ENCODE measurements at places on chromosomes 13 and 19.

DNA sequence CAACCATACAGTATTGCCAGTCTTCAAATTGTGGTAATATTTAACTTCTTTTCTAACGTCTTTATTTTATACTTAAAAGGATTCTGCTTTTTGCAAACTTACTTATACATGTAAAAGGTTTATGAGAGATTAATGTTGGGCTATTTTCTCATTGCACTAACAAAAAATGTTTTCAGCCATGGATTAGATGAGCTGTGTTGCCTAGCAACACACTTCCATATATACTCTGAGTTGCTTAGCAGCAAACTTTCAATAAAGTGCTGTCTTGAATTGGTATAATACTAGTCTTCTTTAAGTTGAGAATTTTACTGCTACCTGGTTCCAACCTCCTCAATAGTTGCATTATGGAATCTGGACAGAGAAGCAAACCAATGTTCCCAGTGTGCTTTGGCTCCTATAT, 777.4 kb upstream of the PCDH9 start:
- DNase-seq, result peak; percentile 37

- DNase-seq, result no peak
Measured at GRCh38 chr13:63161219-63161618, 1745.6 kb upstream of the PCDH20 start.

DNA sequence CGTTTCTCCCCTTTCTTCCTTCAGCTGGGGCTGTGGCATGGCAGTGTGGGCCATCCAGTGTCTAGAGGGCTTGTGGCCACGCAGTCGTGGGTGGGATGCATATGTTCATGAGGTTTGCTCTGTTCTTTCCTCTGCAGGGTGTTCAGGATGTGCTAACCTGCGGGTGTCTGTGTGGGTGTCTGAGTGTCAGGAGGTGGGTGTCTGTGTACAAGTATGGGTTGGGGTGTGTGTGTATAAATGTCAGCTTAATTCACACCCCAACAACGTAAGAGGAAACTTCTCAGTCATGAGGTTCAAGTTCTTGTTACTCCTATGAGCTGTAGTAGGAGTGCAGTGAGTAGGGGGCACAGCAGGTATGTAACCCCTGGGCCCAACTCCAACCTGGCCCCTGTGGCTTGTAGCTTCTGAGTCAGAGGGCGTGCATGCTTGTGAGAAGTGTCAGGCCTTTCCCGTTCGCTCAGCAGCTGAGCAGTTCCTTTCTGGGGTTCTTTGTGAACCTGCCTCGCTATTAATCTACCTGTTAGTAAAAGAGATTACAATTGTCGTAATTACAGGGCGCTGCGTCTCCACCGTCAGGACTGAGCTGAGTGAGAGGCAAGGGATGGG, 49.1 kb downstream of the NFIX start:
- DNase-seq, result no peak

- DNase-seq, result no peak
Measured at GRCh38 chr19:41802770-41803169, 6.4 kb downstream of the CEACAM3 start.

- DNase-seq, result no peak
Measured at GRCh38 chr13:43387880-43388279, 364.5 kb downstream of the DNAJC15 start.

DNA sequence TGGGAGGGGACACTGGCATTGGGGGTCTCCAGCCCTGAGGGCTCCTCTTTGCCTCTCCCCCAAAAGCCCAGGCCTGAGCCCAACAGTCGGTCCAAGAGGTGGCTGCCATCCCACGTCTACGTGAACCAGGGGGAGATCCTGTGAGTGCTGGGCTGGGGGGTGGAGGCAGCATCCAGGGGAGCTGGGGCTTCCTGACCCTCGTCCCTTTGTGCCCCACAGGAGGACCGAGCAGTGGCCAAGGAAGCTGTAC, 6.8 kb downstream of the PTOV1 start:
- DNase-seq, result no peak

- DNase-seq, result no peak
Measured at GRCh38 chr19:47729799-47730520, 15.4 kb upstream of the NOP53 start.

GRCh38 chr13:80134346-80134745, 206.6 kb downstream of the SPRY2 start:
- no peak for DNase-seq

- DNase-seq, result no peak
Measured at GRCh38 chr13:93926425-93926824, 553.1 kb downstream of the DCT start.

GRCh38 chr19:37698216-37698615, 21.3 kb downstream of the ZNF607 start:
- no peak for DNase-seq

- DNase-seq, result no peak
Measured at GRCh38 chr13:73829416-73829815, 304.8 kb downstream of the KLF12 start.

DNA sequence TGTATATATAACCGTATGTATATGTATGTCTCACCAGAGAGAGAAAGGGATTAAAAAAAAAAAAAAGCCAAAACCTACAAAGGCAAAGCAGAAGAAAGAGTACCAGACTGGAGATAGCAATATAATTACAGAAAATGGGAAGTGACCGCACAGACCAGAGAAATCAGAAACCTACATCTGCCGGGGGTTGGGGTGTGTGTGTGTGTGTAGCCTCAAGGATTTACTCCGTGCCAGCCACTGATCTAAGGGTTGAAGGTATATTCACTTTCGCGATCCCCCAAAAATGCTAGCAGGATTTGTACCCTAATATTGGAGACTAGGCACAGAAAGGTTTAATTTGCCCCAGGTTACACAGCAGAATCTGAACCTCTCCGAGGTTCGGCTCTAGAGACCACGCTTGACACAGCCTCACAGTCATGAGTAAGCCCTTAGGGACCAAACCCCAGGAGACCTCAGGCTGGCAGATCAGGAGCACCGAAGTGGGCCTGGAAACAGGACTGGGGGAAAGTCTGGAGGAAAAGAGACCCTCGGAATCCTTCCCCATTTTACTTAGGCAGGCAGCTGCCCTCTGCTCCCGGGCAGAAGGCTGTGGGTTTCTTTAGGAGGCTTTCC, 14.8 kb downstream of the ARL11 start:
- no peak for DNase-seq

DNA sequence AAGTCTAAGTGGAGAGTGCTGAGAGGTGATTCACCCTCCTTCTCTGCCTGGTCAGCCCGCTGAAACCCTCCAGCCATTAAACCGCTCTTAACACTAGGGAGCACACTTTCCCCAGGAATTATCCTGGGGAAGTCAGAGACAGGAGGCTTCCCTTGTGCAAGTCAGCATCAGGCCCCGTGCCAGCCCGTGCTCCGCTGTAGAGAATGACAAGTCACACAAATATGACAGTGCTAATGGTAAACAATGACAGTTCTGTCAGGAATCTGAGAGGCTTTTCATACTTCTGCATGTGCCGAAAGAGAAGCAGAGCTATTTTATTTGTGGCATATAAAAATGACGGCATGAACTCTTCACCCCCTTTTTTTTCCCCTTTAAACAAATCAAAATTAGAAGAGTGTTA, 816.9 kb upstream of the SLC10A2 start:
- DNase-seq, result peak; percentile 56

All from spinal cord (tissue), 10 donors.